Osteocyte (in vitro differentiated cells): ENCODE measurements at places on chromosomes 16 and 17. TPM values are rescaled to one million over a fixed set of nuclear protein-coding genes. Genes with fewer than 3 reads are reported as not detected.

ZNF213 gene
- 13.4 and 14.3 TPM in 2 replicates for total RNA-seq

PSMB3 gene
- 144 TPM in 2 replicates for total RNA-seq

VPS35 gene
- total RNA-seq = 103 and 109 TPM in 2 replicates

GAS2L2 gene
- total RNA-seq = not detected in 2 replicates

CDK5R1 gene
- 1.4 and 1.8 TPM in 2 replicates for total RNA-seq

- no peaks in the 10 kb centered on the region for H3K27me3 ChIP-seq
- peaks cover 5% of the 10 kb centered on the region for H3K4me1 ChIP-seq
- H3K27ac ChIP-seq = no peak overlapping the region
- H3K36me3 ChIP-seq = peaks cover 18% of the 10 kb centered on the region
- DNase-seq = no peak
Measured at GRCh38 chr17:76034428-76035350, 7.6 kb upstream of the EVPL start.

GRCh38 chr17:45307290-45308015, 9.4 kb downstream of the MAP3K14 start:
- peak overlapping the region; percentile 70 for H3K27ac ChIP-seq
- H3K27me3 ChIP-seq = no peaks in the 10 kb centered on the region
- H3K4me3 ChIP-seq = no peak overlapping the region
- H3K4me1 ChIP-seq = peaks cover 63% of the 10 kb centered on the region

DNA sequence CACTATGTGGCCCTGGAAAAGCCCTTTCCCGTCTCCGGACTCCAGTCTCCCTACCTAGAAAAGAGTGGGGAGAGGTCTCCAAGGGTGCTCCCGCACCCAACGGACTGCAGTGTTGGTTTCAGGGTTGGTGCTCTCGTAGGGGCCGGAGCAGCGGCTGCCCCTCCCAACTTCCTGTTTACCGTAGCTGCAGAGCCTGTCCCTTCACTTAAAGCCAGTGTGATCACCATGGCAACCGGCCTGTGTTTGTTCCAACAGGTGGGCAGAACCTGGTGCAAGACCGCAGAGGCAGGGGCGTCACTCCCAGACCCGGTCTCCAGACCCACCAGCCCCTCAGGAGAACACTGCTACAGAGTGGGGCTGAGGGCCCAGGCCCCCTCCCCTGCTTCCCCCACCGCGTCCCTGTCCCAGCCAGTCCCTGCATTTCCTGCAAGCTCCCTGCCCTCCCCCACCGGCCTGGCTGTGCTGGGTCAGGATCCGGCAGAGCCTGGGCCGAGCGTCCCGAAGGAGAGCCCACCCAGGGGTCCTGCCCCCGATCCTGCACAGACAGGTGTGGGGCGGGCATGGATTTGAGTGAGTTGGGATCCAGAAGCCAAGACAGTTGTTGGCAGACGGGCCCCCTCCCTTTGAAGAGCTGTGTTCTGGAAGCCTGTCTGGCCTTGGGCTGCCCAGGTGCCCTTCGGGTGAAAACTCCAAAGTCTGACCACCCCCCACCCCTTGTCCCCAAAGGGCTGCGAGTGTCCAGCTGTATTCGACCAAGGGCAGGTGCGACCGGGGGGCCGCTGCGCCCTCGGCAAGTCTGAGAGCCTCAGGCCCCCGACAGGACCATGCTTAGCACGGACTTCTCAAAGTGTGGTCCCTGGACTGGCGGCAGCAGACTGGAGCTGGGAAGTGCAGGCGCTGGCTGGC, 1.5 kb upstream of the BAIAP3 start:
- no peak for DNase-seq
- peak overlapping the region; percentile 32 for H3K4me3 ChIP-seq
- no peaks in the 10 kb centered on the region for H3K36me3 ChIP-seq
- H3K27ac ChIP-seq = no peak overlapping the region
- H3K4me1 ChIP-seq = peaks cover 11% of the 10 kb centered on the region

- H3K4me3 ChIP-seq = no peak overlapping the region
- no peaks in the 10 kb centered on the region for H3K27me3 ChIP-seq
- peaks cover 28% of the 10 kb centered on the region for H3K36me3 ChIP-seq
- H3K27ac ChIP-seq = no peak overlapping the region
- peaks cover 6% of the 10 kb centered on the region for H3K4me1 ChIP-seq
Measured at GRCh38 chr16:89101303-89102040, 7.8 kb downstream of the ACSF3 start.

GRCh38 chr16:67184453-67184994, 761 bp upstream of the MATCAP1 start:
- DNase-seq = no peak
- H3K36me3 ChIP-seq = no peaks in the 10 kb centered on the region
- no peak overlapping the region for H3K27ac ChIP-seq
- no peaks in the 10 kb centered on the region for H3K27me3 ChIP-seq

- H3K27ac ChIP-seq = no peak overlapping the region
- DNase-seq = no peak
- no peak overlapping the region for H3K4me3 ChIP-seq
Measured at GRCh38 chr16:56549744-56550385, 15.0 kb upstream of the MT4 start.

DNA sequence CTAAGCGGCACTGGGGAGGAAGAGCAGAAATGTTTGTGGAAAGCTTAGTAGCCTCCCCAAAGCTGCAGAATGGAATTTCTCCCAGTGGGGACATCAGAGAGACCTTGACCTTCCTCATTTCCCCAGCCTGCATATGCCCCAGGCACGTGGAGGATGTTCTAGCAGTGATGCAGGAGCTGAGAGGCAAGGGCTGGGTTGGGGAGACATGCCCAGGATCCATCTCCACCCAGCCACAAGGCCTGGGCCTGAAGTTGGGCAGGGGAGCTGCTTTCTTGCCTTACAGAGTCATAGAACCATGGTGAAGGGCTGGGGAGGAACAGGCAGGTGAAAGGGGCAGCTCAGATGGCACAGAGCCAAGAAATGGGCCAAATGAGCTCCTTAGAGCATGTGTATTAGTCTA, 104.0 kb downstream of the TMEM132E start:
- H3K4me3 ChIP-seq = no peak overlapping the region
- H3K36me3 ChIP-seq = no peaks in the 10 kb centered on the region
- no peak overlapping the region for H3K27ac ChIP-seq
- no peak for DNase-seq

DNA sequence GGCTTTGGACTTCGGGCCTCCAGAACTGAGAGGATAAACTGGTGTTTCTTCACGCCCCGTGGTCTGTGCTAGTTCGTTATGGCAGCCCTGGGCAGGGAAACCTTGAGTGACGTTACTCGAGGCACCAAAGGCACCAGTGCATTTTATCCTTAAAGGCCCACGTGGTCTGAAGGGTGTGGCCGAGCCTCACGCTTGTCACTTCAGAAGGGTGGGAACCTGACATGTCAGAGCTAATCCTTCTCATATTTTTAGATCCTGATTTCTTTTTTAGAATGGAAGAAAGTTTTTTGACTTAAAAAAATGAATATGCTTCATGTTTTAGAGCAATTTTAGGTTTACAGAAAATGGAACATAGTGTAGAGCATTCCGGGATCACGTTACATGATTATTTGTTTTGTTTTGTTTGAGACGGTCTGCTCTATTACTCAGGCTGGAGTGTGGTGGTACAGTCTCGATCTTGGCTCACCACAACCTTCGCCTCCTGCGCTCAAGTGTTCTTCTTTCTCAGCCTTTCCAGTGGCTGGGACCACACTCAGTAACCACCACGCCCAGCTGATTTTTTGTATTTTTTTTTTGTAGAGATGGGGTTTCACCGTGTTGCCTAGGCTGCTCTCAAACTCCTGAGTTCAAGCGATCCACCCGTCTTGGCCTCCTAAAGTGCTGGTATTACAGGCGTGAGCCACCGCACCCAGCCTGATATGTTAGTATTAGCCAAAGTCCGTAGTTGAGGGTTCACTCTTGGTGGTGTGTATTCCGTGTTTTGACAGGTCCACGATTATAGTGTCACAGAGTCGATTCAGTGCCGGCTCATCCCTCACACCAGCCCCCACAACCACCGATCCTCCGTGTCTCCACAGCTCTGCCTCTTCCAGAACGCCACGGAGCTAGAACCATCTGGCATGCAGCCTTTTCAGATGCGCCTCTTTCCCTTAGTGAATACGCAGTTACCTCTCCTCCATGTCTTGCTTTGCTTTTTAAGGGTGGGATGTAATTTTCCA, 47.9 kb downstream of the RAB11FIP3 start:
- peak overlapping the region; percentile 68 for H3K27ac ChIP-seq
- DNase-seq = no peak
- peaks cover 35% of the 10 kb centered on the region for H3K4me1 ChIP-seq

- no peak overlapping the region for H3K4me3 ChIP-seq
- peaks cover 2% of the 10 kb centered on the region for H3K36me3 ChIP-seq
- H3K27me3 ChIP-seq = peaks cover 13% of the 10 kb centered on the region
- peaks cover 16% of the 10 kb centered on the region for H3K4me1 ChIP-seq
- H3K27ac ChIP-seq = no peak overlapping the region
Measured at GRCh38 chr16:49748322-49748721, 107.6 kb downstream of the ZNF423 start.

- H3K36me3 ChIP-seq = no peaks in the 10 kb centered on the region
- no peak for DNase-seq
- H3K4me3 ChIP-seq = no peak overlapping the region
Measured at GRCh38 chr16:2484898-2485508, 10.1 kb downstream of the TBC1D24 start.

DNA sequence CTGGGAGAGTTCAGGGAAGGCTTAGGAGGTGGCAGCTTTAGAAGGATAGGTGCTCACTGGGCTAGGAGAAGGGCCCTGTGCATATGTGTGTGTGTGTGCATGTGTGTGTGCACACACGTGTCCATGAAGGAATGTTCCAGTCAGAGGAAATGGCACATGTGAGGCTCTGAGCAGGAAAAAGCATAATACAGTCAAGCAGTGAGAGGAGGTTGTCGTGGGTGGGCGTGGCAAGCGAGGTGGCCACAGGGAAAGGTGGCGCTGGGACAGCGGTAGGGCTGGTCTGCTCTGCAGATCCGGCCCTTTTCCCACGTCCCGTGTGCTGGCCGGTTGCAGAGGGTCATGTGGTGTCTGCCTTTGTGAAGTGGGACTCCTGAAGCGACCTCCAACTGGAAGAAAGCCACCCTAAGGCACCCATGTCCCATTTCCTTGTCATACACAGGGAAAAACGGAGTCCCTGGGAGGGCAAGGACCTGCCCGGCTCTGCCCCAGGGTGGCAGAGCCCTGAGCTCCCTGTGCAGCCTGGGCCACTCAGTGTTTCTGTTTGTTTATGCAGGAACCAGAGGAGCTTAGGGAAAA, 40.1 kb downstream of the NT5M start:
- H3K4me1 ChIP-seq = no peaks in the 10 kb centered on the region
- no peak for DNase-seq
- peaks cover 3% of the 10 kb centered on the region for H3K36me3 ChIP-seq

DNA sequence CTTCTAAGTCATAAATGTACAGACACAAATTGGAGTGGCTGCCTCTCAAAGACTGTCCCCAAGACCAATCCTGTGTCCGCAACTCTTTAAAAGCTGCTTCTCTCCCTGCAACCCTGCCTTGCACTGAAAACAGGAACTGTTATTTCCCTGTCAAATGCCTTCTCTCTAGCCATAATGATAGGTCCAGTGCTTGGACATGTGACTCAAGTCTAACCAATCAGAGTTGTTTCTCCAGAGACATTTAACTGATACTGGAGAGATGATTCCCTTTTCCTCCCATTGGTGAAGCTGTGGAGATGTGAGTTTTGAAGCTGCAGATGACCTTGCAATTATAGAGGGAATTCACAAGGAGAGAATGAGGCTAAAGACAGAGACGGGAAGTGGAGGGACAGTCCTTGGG, 253.3 kb upstream of the CDH5 start:
- H3K36me3 ChIP-seq = no peaks in the 10 kb centered on the region
- H3K27me3 ChIP-seq = no peaks in the 10 kb centered on the region
- no peak overlapping the region for H3K4me3 ChIP-seq
- no peak overlapping the region for H3K27ac ChIP-seq
- DNase-seq = no peak

- H3K27ac ChIP-seq = no peak overlapping the region
- no peaks in the 10 kb centered on the region for H3K36me3 ChIP-seq
- no peaks in the 10 kb centered on the region for H3K4me1 ChIP-seq
- DNase-seq = no peak
Measured at GRCh38 chr16:86211800-86212199, 298.5 kb upstream of the FOXF1 start.

DNA sequence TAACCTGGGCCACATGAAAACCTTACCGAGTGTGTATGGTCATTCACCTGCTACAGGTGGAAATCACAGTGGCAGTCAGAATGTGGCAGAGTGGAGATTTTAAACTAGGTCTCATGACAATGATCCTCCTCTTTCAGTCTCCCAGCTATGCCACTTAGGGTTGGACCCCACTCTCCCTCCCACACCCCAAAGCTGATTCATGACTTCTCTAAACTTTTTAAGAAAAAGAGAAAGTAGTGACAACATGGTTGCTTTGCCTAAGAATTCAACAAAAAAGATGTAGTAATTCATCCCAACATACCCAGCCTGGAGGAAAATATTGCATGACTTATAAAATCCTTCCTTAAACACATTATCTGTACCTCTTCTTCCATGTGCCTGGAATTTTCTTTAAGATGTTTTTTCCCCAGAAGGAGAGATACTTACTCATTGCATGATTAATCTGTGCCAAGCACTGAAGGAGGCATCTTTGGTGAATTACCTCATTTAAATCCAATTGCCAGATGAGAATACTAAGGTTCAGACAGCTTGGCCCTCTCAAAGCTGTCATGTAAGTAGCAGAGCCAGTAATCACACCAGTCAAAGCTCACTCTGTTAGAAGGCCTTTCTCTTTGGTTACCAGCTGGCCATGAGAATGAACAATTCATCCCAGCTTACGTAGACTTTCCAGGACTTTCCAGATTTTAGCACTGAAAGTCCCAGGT, 119.9 kb downstream of the COPRS start:
- peaks cover 45% of the 10 kb centered on the region for H3K4me1 ChIP-seq
- H3K27me3 ChIP-seq = no peaks in the 10 kb centered on the region
- no peaks in the 10 kb centered on the region for H3K36me3 ChIP-seq
- peak overlapping the region; percentile 16 for H3K27ac ChIP-seq
- H3K4me3 ChIP-seq = no peak overlapping the region
- no peak for DNase-seq

GRCh38 chr16:27242868-27243590, 25.5 kb downstream of the NSMCE1 start:
- no peak for DNase-seq
- H3K36me3 ChIP-seq = no peaks in the 10 kb centered on the region
- peaks cover 54% of the 10 kb centered on the region for H3K4me1 ChIP-seq
- peak overlapping the region; percentile 95 for H3K27ac ChIP-seq
- peak overlapping the region; percentile 72 for H3K4me3 ChIP-seq
- H3K27me3 ChIP-seq = no peaks in the 10 kb centered on the region

DNA sequence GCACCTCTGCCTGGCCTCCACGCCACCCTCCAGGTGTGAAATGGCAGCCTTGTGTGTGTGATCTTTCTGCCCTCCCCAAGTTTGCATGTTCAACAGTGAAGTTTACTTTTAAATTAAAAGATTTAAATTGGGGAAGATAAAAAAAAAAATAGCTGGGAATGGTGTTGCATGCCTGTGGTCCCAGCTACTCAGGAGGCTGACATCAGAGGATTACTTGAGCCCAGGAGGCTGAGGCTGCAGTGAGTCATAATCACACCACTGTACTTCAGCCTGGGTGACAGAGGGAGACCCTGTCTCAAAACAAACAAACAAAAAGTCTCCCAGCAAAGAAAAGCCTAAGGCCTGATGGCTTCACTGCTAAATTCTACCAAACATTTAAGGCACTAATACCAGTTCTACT, 35.4 kb upstream of the RNF43 start:
- H3K4me1 ChIP-seq = no peaks in the 10 kb centered on the region
- DNase-seq = no peak
- no peak overlapping the region for H3K4me3 ChIP-seq

- H3K27me3 ChIP-seq = peaks cover 58% of the 10 kb centered on the region
- H3K4me3 ChIP-seq = peak overlapping the region; percentile 58
Measured at GRCh38 chr17:43952351-43952723, 1.4 kb downstream of the PYY start.
